Cardiac ventricle fibroblast (primary cell): ENCODE measurements at places on chromosomes 7 and 10. TPM values are rescaled to one million over a fixed set of nuclear protein-coding genes. Genes with fewer than 3 reads are reported as not detected.

PRPS1L1 gene
- not detected in 2 replicates for total RNA-seq

STEAP1B gene
- 1.1 and 1.8 TPM in 2 replicates for total RNA-seq

OR2AE1 gene
- 0.25 TPM in 1 of 2 replicates, not detected in the other for total RNA-seq

ABCC2 gene
- total RNA-seq = 1.4 and 1.8 TPM in 2 replicates

CDNF gene
- total RNA-seq = 2.6 and 2.7 TPM in 2 replicates

ANKRD26 gene
- total RNA-seq = 4.1 and 9.6 TPM in 2 replicates
